HFF-Myc (cell line): ENCODE measurements at places on chromosomes 13 and 19.

DNA sequence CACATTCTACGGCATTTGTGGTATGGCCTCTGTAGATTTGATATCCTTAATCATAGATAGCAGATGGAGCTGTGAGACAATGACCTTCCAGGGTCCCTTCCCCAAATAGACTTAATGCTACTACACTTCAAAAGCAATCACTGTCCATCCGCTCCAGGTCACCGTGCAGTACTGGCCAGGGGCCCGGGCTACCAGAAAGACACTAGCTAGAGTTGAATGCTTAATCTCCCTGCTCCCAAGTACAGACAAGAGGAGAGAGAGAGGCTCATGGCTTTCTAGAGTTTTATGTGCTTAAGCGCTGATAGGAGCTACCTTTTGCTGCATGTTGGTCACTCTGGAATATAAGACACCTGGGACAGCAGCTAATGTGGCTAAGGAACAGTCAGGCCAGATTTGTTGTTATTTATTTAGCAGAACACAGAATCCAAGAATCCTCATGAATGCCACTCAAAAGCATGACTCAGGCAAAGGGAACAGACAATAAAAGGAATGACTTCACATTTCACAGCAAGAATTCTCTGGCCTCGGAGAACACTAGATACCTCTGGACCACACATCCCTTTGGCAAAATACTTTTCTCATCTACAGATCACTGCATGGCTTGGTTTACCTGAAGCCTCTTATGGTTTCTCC lies 165.0 kb downstream of the LACC1 start:
- no peak for DNase-seq

- no peak for DNase-seq
Measured at GRCh38 chr13:42395086-42395821, 123.3 kb downstream of the AKAP11 start.

DNA sequence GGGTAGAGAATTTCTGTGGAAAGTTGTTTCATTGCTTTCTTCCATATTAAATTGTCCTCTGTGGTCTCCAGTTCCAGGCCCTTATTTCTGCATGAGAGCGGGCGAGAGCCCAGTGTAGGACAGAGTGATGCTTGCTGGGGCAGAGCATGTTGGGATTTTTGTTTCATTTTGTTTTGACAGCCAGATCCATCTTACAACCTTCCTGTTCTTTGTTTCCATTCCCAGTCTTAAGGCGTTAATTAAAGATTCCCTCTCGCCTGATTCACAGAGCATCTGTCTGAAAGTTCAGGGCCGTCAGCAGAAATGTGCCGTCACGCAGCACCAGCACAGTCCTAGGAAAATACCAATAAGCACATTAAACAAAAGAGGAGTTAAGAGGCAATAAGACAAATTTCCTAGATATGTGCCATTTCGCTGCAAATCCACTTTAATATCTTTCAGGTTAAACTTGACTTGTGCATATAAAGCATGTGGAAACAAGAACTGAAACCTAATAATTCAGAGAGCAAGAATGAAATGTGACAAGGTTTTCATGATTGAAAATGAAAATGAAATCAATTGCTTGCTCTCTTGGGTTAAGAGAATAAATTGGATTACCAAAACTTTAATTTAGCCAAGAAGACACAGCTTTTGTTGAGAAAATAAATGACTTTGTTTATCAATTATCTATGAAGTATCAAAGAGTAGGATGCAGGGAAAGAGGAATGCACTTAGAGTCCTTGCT lies 210.7 kb upstream of the SLC10A2 start:
- no peak for DNase-seq

GRCh38 chr13:46614582-46614981 lies 61.6 kb downstream of the LRCH1 start:
- DNase-seq = no peak

GRCh38 chr13:74921326-74921725 lies 560.6 kb downstream of the TBC1D4 start:
- no peak for DNase-seq

DNA sequence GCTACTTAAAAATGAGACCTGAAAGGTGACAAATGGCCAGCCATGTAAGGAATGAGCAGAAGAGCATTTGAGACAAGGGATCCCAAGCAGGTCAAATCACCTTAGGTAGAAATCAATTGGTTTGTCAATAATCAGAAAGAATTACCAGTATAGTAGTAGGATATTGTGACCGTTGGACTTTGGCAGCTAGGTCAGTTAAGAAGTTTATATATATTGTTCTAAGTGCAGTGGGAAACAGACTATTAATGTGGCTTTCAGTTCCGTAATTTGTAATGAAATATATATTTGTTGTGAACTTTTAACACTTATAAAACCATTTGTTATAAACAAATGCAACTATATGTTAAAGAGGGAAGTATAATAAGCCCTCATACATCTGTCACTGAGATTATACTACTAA lies 807.9 kb upstream of the SPRY2 start:
- no peak for DNase-seq

- DNase-seq = no peak
Measured at GRCh38 chr19:28864024-28864503, 348.9 kb downstream of the UQCRFS1 start.

- DNase-seq = peak; percentile 35
Measured at GRCh38 chr19:35869327-35870123, 1.2 kb downstream of the APLP1 start.

GRCh38 chr19:48968179-48968661 lies 3.1 kb downstream of the FTL start:
- no peak for DNase-seq

GRCh38 chr19:42113641-42114348 lies 18.5 kb downstream of the POU2F2 start:
- peak; percentile 93 for DNase-seq

- DNase-seq = no peak
Measured at GRCh38 chr19:3669082-3669946, 31.0 kb downstream of the PIP5K1C start.

GRCh38 chr13:58620176-58620575 lies 988.6 kb downstream of the PCDH17 start:
- DNase-seq = no peak

GRCh38 chr13:113740661-113741060 lies 18.4 kb upstream of the TMEM255B start:
- DNase-seq = no peak
